ENCODE measurements at places on chromosomes 4 and X. TPM values are rescaled to one million over a fixed set of nuclear protein-coding genes. Genes with fewer than 3 reads are reported as not detected.

GRCh38 chr4:101987623-101988243 lies 197.2 kb downstream of the BANK1 start:
- no peak for DNase-seq

DNA sequence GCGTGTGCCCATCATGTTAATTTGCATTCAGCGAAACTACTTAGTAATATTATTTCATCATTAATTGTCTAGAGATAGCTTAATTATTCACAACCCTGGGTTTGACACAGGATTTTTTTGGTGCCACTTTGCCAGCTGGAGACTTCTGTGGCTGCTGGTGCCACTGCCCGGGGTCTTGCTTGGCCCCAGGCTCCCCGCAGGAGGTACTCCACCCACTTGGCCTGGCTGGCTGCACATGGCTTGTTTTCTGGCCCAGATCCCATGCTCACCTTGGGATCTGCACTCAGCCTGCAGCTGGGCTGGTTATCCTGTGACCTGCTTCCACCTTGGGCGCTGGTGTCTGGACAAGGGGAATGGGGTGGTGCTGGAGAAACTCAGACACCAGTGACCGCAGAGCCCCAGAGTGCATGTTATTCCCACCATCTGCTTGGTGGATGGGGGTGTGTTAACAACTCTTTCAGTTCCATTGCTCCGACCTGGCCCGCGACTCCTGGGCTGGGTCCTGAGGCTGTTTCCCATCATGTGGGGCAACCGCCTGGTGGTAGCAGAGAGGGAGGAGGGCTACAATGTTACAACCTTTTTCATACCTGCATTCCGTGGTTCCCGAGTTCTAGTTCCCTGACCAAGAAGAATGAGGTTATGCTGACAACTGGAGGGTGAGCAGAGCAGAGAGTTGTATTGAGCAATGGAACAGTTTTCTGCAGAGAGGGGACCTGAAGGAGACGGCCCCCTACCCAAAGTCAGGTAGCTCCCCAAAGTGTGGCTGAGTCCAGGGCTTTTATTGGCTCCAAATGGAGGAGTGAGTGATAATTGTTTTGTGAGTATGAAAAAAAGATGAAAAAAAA lies 1950.0 kb upstream of the IGFBP7 start:
- DNase-seq: no peak

GRCh38 chr4:67702166-67702565 lies 1.2 kb upstream of the UBA6 start:
- DNase-seq: no peak

- no peak for DNase-seq
Measured at GRCh38 chr4:39476187-39476895, 17.5 kb downstream of the LIAS start.

GRCh38 chr4:43379016-43379415 lies 486.5 kb downstream of the GRXCR1 start:
- DNase-seq: no peak

- DNase-seq: peak; percentile 82
Measured at GRCh38 chr4:73867783-73868182, 1.4 kb upstream of the CXCL1 start.

DNA sequence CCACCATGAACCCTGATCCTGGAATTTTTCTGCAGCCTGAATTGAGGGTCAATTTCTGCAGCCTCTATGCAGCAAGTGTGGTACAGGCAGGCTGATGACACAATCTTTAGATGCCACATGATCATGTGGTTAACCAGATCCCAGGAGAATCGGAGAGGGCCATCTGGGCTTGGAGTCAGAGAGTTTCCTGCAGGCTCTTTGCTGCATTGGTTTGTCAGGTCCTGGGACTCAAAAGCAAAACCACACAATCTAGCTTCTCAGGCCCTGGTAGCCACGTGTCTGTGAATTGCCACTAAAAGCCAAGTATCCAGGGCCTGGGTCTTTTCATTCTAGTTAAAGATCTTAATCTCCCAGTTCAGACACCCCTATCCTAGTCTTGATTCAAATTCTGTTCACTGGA lies 464.5 kb downstream of the BCOR start:
- peak; percentile 81 for DNase-seq

DNA sequence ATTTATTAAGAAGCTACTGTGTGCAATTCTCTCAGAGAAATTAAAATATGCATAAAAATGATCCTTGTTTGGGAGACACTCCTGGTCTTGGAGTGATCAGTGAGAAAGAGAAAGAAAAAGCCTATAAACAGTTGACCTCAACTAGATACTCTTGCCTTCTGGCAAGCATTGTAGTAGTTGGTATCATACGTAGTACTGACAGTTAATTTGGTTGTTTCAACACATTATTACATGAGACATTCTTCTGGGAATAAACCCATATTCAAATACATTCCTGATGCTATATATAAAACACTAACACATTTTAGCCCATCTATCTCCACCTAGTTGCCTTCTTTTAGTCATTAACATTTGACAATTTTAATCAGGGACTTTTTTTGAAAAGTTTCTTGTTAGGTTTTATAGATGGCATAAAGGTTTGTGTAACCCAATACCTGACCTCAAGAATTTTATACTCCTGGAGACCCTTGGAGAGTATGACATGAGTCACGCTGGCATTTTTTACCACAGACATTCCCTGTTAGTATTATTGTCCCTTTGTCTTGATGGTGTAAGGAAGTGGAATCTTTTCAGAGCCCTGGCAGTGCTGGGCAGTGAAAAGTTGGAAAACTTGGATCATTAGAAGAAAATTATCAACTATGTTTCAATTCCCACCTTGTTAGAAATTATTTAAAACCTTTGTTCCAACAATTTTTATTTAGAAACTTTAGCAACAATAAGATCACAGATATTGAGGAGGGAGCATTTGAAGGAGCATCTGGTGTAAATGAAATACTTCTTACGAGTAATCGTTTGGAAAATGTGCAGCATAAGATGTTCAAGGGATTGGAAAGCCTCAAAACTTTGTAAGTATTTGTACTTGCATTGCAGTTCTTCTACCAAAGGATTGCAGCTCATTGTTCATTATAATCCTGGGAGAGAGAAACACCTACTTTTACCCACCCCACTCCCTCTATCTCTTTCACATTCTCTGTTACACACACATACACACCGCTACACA lies 167.1 kb upstream of the PACRGL start:
- DNase-seq: peak; percentile 94

DNA sequence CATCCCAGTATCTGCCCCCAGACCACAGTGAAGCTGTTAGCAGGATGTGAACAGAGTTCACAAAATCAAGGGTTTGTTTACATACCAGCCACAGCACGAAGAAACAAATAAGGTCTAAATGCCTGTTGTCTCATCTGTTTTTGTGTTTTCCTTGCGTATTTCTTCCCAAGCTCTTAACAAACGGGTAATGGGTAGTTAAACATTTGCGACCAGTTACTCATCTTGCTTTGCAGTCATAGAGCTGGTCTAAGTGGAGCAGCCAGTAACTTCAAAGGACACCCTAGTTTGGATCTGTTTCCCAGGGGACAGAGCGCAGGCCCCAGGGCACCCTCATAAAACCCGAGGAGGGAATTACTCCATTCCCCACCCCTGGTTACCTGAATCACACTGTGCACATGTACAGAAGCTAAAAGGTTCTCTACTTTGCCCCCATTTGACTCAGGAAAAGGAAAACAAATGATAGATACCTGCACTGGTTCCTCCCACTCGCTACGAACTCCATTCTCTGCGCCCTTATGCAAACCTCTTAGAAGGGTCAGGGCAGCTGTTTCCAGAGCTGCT lies 68.8 kb downstream of the MAML3 start:
- DNase-seq: peak; percentile 70

DNA sequence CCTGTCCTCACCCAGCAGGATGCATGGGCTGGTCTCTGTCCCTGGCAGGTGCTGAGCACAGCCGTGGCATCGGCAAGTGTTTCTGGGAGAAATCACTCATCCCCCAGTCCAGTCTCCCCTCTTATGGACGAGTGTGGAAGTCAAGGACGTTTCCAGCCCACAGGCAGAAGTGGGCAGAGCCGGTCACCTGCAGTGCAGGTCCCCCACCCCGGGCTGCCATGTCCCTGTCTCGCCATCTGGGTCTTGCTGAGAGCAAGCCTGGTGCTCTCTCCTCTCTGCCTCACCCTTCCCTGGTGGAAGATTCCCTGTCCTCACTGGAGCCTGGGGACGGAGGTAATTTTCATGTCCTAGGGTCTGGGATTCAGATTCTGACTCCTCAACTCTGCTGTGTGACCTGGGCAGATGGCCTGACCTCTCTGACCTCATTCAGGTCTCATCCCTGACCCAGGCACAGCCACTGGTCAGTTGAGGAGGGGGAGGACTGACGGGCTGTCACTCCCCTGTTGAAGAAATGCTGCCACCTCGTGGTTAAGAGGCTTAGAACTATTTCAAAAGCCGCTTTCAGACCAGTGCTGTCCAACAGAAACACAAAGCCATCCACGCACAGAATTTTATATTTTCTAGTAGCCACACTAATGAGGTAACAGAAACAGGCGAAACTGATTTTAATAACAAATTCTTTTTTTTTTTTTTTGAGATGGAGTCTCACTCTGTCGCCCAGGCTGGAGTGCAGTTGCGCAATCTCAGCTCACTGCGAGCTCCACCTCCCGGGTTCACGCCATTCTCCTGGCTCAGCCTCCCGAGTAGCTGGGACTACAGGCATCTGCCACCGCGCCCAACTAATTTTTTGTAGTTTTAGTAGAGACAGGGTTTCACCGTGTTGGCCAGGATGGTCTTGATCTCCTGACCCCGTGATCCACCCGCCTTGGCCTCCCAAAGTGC lies 1.8 kb downstream of the CPZ start:
- DNase-seq: peak; percentile 78

DNA sequence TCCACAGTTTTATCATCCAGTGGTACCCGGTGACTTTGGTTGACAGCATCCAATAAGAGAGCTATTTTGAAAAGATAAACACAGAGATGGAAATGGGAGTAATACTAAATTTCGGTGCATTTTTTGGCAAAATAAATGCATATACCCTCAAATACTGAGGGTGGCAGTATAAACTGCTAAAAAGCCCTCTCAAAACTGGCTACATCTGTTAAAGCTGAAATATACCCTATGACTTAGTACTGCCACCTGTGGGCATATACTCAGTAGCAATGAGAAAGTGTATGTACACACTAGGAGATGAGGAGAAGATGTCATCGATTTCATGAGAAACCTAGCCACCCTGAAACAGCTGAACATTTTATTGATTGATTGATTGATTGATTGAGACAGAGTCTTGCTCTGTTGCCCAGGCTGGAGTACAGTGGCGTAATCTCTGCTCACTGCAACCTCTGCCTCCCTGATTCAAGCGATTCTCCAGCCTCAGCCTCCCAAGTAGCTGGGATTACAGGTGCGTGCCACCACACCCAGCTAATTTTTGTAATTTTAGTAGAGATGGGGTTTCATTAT lies 12.2 kb upstream of the TMEM128 start:
- DNase-seq: peak; percentile 59

- DNase-seq: no peak
Measured at GRCh38 chr4:6188687-6189305, 11.6 kb downstream of the JAKMIP1 start.

DNA sequence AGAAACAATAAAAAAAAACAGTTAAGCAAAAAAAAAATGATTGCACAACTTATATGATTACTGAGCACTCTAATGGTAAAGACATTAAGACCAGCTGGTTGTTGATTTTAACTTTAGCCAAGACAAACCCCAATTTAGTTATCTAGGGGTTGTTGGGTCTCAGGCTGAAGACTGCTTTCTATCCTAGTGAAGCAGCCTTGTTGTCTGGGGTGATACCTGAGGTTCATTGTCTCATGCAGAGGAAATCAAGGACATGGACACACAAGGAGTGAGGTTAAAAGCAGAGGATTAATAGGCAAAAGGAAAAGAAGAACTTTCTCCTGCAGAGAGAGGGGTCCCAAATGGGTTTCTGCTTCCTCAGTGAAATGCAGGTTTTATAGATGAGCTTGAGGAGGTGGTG lies 40.0 kb upstream of the CYP2U1 start:
- DNase-seq: no peak

- DNase-seq: peak; percentile 59
Measured at GRCh38 chr4:48968814-48969213, 17.3 kb upstream of the CWH43 start.

DNA sequence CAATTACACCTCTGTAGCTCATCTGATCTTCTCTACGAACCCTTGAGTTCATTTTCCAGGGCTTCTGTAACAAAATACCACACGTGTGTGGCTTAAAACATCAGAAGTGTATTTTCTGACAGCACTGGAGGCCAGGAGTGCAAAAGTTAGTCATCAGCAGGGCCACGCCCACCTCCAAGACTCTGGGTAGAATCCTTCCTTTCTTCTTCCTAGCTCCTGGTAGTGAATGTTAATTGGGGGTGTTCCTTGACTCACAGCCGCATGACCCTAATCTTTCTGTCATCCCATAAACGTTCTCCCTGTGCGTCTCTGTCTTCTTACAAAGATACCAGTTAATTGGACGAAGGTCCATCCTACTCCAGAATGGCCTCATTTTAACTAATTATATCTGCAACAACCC lies 115.0 kb downstream of the TRIML1 start:
- DNase-seq: peak; percentile 56

DNA sequence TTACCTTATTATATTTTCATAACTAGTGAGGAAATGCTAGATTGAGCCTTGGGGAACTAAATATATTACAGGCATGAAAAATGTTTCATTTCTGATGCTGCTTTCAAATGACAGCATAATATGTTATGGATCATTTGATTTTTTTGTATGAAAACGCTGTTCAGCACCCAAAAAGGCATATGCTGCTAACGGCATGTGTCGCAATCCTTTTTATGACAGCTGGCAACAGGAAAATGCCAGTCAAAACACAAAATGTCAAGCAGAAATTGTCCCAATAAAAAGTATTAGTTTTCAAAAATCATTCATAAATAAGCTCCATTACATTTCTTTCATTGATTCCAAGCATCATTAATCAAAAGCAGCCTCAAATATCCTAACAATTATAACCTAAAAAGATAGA lies 1244.5 kb downstream of the PCDH7 start:
- DNase-seq: no peak

Gene ADGRL3
- total RNA-seq: 0.07 TPM

Gene ESX1
- total RNA-seq: not detected

Gene CFP
- total RNA-seq: not detected

Gene CORIN
- total RNA-seq: 0.05 TPM

Gene STOX2
- total RNA-seq: under 0.01 TPM

Gene TCEAL3
- 77.7 TPM for total RNA-seq

Gene ATP8A1
- total RNA-seq: 0.81 TPM

Gene FAM9B
- not detected for total RNA-seq

Gene DOK7
- total RNA-seq: 3.1 TPM

Gene MAP7D2
- total RNA-seq: 0.74 TPM

Gene CXCL3
- total RNA-seq: 0.81 TPM

Gene MBTPS2
- total RNA-seq: 15.5 TPM

All from M059J (cell line).